PC-3 (cell line): ENCODE measurements at places on chromosomes 1 and 21. TPM values are rescaled to one million over a fixed set of nuclear protein-coding genes. Genes with fewer than 3 reads are reported as not detected.

The C1orf146 gene
- total RNA-seq: not detected in 2 replicates

The HORMAD1 gene
- total RNA-seq: not detected in 2 replicates

- DNase-seq: no peak
These were observed 1.7 kb downstream of the PATJ start for GRCh38 chr1:61743716-61744580.

GRCh38 chr1:218374401-218375353, 29.5 kb downstream of the TGFB2 start:
- peak; percentile 85 for DNase-seq

DNA sequence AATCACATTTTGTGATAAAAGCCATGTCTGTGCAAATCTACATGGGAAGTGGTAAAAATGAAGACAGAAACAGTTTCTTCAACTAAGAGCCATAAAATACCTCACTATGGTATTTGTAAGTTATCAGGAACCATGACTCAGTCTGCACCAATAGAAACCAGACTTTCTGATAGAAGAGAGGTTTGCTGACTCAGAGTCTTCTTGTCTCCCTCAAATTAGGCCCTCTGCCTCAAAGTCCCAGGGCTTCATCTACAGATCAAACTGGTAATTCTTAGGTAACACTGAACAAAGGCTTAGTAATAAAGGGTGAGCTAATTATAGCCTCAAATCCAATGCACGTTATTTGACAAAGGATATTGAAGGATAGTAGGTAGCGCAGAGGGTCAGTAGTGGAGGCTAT, 30.9 kb upstream of the SSX2IP start:
- DNase-seq: peak; percentile 41
